ENCODE measurements at places on chromosomes 16 and 17.

DNA sequence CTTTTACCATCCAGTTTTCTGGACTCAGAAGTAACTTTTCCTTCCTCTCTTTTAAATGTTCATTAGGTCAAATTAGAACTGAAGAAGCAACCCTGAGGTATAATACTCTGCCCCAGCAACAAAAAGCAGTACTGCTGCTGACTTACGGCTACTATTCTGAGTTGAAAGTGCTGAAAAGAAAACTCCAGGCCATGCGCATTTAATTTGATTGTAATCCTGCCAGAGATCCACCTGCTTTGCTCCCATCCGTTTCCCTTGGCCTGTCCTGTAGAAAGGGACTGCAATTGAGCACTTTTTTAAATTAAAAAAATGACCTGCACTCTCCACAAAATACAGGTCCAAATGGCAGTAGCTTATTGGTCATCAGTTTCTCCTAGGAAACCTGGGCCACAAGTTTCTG is 61.6 kb downstream of the PITPNC1 start:
- DNase-seq: no peak

DNA sequence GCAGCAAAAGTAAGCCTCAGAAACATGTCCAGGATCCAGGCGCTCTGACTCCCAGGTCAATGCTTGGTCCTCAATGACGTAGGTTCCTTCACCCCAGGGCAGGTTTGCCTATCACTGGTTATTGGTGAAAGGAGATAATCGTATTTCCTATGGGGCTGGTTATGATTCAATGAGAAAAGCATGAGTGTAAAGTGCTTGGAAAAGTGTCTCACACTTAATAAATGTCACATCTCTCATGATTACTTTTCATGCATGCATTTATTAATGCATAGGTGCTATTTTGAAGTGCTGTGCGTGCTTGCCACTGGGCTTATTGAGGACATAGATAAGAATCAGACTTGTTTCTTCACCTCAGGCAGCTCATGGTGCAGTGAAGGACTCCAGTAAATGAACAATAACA is 10.4 kb upstream of the CDH13 start:
- no peak for DNase-seq

- no peak for DNase-seq
Measured at GRCh38 chr16:17832738-17833137, 362.0 kb upstream of the XYLT1 start.

GRCh38 chr16:71412270-71413160 is 29.3 kb downstream of the TLE7 start:
- DNase-seq: peak; percentile 21

- no peak for DNase-seq
Measured at GRCh38 chr17:69123626-69124025, 18.1 kb downstream of the ABCA6 start.

- DNase-seq: no peak
Measured at GRCh38 chr17:18327093-18327492, 12.0 kb downstream of the SMCR8 start.

GRCh38 chr17:82114872-82115271 is 16.8 kb upstream of the FASN start:
- DNase-seq: no peak

- DNase-seq: no peak
Measured at GRCh38 chr17:1289695-1290094, 10.2 kb downstream of the TRARG1 start.

DNA sequence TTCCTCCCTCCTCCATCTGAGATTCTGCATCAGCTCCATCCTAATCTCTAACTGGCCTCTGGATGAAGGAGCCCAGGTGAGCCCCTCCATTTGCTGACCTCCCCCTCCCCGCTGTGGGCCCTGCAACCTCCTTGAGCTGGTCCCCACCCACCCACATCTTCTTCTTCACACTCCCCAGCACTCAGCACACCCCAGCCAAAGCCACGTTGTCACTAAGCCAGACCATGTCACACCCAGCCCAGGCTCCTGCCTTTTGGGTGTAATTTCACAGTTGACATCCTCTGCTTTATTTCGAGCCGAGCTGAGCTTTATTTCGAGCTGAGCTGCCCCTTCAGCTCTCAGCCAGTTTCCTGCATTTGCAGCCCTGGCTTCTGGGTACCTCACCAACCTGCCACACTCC is 282.7 kb upstream of the TNRC6C start:
- no peak for DNase-seq

- no peak for DNase-seq
Measured at GRCh38 chr16:29742683-29743275, 3.0 kb downstream of the C16orf54 start.

DNA sequence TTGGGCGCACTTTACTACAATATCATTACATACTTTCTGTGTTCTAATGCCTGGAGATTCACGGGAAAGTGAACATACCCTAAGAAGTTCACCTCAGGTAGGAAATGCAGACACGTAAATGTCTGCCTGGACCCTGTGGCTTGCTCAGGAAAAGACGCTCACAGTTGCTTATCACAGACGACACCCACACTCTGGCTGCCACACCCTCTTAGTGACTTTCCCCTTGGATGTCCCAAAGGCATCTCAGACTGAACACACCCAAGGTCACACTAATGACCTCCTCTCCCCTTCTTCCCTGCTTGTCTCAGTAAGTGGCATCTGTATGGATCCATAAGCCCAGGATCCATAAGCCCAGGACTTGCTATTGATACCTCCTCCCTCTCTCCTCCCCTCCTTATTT is 32.6 kb downstream of the CDRT15 start:
- DNase-seq: no peak

DNA sequence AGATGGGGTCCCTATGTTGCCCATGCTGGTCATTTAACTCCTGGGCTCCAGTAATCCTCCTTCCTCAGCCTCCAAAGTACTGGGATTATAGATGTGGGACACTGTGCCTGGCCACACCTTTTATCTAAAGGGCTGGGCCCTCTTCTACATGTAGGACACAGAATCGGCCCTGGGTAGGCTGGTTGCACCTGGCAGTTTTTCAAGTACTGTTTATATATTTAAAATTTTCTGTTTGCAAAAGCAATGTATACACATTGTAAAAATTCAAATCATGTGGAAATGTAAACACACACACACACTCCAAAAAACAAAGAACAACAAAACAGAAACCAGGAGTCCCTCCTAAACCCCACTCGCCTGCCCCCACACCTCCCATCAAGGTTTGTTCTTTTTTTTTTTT is 28.1 kb upstream of the SIAH1 start:
- DNase-seq: no peak

GRCh38 chr16:83661656-83662055 is 146.1 kb upstream of the HSBP1 start:
- DNase-seq: no peak

DNA sequence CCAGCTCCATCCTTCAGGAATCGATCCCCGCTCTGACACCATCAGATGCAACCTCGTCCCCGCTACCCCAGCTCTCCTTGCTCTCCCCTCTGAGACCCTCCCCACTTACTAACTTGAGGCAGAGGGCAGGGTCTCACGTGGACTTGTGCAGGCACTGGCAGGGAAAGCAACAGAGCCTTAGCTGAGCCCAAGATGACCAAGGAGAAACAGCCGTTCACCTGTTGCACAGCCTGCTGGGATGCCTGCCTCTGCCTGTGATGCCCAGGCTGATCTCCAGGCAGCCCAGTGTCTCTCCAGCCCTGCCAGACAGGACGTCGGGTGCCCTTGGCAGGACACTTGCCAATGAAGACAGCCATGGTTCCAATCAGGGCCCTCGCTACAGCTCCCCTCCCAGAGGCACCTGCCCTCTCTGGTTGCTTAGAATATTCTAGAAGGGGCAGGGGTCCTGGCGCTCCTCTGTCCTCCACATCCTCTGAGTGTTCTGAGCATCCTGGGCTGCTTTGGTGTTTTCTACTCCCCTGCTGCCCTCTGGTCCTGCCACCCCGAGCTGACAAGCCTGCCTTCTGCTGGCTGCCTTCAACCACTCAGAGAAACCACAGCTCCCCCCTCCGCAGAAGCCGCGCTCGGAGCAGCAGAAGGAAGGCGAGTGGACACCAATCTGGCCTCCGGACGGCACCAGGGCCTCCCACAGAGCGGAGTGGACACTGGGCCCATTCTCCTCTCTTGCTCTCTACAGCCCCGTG is 6.7 kb downstream of the CEP295NL start:
- DNase-seq: no peak

DNA sequence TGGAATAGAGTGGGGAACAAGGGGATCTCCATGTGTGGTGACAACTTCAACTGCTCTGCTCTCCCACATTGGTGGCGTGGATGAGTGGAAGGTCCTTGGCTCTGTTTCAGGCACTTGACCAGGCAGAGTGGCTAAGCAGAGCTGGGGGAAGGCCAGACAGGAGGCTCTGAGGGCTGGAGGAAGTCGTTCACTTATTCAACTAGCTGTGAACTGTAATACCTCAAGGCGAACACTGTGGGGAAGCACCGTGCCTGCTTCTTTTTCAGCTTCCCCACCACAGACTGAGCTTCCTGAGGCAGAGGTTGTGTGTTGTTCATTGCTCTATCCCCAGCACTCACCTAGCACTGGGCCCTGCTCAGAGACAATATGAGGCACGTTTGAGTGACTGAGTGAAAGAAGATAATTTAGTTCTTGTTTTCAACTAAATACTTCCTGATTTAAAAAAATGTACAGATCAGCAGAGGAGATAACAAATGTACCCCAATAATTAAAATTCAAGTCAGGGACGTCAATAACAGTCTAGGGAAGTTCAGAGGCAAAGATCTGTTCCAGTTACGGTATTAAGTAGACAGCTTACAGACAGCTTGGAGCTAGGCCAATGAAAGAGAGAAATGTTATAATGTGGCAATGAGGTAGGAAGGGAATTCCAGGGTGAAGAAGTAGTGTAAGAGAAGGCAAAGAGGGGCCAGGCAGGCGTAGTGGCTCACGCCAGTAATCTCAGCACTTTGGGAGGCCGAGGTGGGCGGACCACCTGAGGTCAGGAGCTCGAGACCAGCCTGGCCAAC is 34.7 kb downstream of the MYO18A start:
- DNase-seq: peak; percentile 50

DNA sequence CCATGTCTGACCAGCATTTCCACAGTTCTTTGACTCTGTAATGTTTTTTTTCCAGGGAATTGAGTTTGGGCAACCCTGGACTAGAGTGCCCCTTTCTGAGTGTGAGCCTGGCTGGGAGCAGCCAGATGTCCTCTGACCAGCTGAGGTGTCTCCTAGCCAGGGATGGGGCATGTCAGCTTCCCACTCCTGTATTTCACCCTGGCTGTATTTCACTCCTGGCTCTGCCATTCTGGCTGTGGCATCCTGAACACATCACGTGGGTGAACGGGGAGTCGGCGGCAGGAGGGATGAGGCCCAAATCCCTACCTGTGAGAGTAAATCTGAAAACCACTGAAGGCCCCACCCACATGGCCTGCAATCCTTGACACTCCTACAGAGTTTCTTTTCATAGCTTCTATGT is 31.3 kb downstream of the KDM8 start:
- DNase-seq: no peak

DNA sequence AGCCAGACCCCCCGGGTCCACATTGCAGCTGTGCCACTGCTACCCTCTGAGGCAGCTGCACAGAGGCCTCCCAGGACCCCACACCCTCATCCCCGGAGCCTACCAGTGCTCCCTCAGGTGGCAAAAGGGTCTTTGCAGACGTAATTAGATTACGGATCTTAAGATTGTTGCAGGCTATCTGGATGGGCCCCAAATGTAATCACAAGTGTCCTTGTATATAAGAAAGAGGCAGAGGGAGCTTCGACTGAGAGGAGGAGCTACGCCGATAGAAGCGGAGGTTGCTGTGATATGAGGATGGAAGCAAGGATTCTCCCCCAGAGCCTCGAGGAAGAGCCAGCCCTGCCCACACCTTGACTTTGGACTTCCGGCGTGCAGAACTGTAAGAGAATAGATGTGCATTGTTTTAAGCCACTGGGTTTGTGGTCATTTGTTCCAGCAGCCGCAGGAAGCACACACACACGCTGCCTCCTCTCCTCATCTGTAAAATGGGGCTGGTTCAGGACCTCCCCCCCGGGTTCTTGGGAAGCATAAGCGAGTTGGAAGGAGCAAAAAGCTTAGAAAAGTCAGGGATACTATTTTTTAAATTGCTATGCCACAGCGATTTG is 10.5 kb upstream of the RAI1 start:
- DNase-seq: no peak
